ENCODE measurements at places on chromosomes 7 and 10. TPM values are rescaled to one million over a fixed set of nuclear protein-coding genes. Genes with fewer than 3 reads are reported as not detected.

GRCh38 chr10:25278180-25278579 is 103.4 kb downstream of the GPR158 start:
- no peak for ATAC-seq

GRCh38 chr10:28794986-28795385 is 117.7 kb downstream of the BAMBI start:
- ATAC-seq = no peak

Gene AGR2
- not detected for total RNA-seq

GRCh38 chr7:83547526-83547925 is 101.4 kb downstream of the SEMA3E start:
- no peak for ATAC-seq

Gene C10orf71
- not detected for total RNA-seq

DNA sequence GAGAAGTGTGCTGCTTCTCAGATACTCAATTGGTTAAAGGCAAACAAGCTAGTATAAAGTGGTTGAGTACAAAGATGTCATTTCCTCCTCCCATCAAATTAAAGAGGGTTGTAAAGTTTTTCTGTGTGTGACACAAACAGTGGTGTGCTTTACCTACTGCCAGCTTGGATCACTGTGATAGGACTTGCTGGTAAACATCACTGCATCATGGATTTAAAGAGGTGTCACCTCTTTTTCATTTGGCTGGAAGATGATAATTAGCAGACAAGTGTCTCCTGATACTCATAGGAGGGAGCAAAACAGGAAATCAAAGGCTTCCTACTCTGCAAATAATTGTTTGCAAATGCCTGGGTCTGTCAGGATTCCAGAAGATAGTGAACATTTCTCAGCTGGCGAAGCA is 200.5 kb downstream of the MDFIC start:
- no peak for ATAC-seq

Gene GRM3
- total RNA-seq = not detected

DNA sequence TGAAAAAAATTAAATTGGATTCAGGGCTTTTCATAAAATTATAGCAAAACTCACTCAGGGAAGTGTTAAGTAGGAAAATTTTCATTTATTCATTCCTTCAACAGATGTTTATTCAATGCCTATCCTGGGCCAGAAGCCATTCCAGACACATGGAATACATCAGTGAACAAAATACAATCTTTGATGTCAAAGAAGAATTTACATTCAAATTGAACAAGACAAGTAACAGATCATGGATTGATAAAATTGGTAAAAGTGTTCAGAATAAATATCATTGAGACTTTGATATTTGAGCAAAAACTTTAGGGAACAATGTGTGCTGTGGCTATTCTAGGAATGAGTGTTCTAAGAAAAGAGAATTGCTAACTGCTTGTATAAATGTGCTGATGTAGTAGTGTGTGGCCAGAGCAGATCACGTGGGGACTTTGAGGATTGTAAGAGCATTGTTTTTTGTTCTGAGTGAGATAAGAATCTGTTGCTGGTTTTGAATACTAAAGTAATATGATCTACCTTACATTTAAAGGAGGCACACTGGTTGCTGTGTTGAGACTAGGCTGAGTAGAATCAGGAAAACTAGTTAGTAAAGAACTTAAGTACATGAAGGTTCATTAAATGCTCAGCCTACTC is 957.2 kb downstream of the PCDH15 start:
- ATAC-seq = no peak

DNA sequence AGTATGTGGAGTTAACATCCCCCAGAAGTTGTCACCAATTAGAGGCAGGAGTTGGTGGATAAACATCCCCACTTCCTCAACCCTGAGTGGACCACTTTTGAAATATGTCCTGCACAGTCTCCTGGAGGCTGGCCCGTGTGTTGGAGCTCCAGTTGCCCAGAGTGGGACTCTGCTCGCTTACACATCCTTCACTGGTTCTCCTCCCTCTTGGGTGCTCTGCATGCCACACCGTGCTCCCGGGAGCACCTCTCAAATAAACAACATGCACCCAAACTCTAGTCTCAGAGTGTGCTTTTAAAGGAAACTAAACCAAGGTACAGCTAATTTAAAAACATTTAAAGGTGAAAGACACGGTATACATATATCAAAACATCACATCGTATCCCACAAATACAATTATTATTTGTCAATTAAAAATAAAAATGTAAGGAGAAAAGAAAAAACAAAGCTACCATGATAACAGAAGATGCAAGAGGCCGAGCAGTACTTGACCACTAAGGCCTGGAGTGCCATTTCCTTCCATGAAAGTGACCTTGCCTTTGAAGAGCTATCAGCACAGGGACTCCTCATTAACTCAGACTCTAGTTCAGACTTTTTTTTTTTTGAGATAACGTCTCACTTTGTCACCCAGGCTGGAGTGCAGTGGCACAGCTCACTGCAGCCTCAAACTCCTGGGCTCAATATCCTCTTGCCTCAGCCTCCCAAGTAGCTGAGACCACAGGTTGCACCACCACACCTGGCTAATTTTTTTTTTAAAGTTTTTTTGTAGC is 47.8 kb upstream of the SAMD8 start:
- ATAC-seq = no peak

GRCh38 chr10:4371691-4372295 is 454.2 kb upstream of the AKR1E2 start:
- ATAC-seq = no peak

All from activated T-helper 17 cell treated with anti-CD3 and anti-CD28 coated beads, Interleukin-2, amount 50 U/mL, for 72 hours (primary cell).